ENCODE measurements at places on chromosomes 6 and 20.

DNA sequence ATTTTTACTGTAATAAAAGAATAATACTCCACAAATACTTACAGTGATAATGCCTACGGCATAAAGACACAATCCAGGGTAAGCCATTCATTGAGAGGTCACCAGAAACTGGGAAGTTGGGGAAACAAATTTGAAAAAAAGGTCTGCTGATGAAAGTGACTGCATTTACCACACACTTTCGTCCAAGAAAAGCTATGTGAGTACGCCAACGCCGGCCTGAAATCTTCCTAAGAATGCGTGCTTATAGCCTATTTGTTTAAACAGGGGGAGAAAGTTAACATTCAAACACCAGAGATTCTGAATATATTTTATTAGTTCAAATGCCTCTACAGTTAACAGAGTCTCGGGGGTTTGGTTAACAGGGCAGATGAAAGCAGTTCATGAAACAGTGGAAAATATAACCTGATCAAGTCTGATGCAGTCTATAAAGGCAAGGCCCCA lies 657 bp upstream of the LTV1 start:
- DNase-seq = no peak

DNA sequence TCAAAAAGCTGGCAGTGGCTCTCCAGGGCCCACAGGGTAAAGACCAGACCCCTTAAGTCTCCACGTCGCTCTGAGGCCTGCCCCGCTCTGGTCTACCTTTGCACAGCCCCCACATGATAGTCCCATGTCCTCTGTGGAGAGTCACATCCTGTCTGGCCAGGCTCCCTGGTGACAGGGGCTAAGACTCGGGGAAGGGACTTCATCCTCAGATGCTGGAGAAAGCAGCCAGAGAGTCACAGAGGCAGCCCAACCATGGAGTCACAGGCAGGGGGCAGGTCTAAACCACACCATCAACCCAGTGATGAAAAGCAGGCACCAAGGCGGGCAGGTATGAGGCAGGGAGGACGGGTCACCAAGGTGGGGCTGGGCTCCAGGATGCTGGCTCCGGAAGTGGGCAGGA lies 62.2 kb downstream of the SLC22A23 start:
- no peak for DNase-seq

DNA sequence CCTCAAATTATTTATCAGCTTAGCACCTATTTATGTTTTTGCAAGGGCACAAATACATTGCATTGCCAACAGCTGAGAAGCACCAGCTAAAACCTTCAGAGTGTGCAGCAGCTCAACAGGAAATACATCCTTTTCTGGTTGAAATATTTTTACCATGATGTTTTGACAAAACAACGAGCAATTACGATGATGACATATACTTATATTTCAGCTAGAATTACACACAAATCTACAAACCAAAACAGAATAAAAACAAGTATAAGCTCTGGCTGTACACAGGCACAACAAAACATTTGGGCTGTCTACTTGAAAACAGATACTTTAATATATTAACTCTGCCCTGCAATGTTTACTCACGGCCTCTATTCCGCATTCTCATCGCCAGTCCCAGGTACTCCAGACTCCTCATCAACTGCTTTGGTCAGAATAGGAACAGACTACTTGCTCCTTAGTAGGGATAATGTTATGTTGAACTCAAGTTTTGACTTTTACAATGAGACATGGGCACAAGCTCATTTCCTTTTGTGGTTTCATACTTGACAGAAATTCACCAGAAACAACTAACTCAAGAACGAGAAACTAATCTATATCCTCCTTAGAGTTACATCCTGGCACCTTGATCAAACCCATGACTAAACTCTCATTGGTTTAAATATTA lies 377.6 kb downstream of the ESR1 start:
- no peak for DNase-seq

DNA sequence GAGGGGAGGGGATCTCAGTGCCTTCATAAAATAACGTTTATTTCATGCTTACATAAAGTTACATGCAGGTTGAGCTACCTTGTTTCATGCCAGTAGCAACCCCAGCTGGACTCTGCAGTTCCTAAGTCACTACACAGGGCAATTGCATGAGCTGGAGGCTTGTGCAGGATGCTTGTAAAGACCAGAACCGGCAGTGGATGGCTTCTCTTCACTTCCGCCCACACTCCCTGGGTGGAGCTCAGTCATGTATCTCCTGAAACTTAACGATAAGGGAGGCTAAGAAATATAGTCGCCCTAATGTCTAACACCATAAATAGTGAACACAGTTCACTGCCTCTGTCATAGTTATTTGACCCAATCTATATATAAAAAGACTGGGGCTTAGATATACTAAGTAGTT lies 99.4 kb upstream of the RAB32 start:
- DNase-seq = peak; percentile 8

DNA sequence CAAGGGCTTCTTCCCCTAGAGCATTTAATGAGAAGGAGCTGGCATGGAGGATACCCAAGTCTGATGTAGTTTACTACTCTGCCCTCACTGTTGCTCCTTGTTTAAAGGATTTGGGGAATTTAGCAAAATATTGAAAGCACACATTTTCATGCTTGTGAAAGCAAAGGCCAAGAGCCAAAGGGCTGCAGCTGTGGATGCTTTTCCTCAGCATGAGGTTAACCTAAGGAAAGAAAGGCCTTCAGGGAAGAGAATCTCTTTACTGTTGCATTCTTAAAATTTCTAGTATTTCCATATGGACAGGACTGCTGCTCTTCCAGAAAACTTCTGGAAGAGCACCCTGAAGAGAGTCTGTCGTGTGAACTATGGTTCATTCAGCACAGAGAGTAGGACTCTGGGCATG lies 45.9 kb upstream of the SASH1 start:
- no peak for DNase-seq

- DNase-seq = no peak
Observed at GRCh38 chr20:38157635-38158495, 7.2 kb downstream of the TGM2 start.

- DNase-seq = no peak
Observed at GRCh38 chr6:39852324-39852723, 60.1 kb downstream of the DAAM2 start.

- DNase-seq = no peak
Observed at GRCh38 chr20:50674138-50674825, 17.1 kb downstream of the RIPOR3 start.

GRCh38 chr20:1187605-1188171 lies 2.9 kb upstream of the TMEM74B start:
- no peak for DNase-seq

DNA sequence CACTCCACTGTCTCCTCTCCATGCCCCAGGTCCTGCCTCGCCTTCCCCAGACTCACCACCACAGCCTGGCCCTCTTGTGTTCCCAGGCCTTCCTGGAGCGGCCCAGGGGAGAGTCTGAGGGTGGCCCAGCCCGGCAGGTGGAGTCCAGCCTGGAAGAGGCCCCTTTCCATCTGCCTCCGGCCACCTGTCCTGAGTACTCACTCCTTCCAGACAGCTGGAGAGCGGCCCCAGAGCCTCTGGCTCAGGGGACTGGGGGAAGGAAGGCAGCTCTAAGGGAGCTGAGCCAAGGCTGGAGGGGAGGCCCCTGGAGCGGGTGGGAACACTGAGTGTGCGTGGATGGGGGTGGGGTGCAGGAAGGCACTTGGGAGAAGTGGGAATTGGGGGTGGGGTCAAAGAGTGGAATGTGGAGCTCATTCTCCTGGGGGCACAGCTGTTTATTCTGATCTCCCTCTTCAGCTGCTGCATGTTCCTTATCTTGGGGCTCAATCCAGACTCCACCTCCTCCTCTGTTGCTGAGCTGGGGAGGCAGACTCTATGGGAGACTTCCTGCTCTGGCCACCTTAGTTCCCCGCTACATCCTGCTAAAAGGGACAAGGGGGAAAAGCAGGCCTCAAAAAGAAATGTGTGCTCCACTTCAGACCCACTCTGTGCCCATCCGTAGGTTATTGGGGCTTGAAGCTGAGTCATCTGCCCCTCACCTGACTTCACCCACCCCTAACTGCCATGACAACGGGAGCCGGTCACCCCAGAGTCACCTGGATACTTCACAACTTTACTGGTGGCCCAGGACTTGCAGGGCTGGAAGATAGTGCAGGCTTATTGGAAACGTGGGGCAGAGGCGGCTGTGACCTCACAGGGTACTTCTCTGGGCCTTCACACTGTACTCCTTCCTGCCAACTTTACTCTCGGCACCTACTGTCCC lies 19.5 kb upstream of the TAF8 start:
- peak; percentile 34 for DNase-seq

DNA sequence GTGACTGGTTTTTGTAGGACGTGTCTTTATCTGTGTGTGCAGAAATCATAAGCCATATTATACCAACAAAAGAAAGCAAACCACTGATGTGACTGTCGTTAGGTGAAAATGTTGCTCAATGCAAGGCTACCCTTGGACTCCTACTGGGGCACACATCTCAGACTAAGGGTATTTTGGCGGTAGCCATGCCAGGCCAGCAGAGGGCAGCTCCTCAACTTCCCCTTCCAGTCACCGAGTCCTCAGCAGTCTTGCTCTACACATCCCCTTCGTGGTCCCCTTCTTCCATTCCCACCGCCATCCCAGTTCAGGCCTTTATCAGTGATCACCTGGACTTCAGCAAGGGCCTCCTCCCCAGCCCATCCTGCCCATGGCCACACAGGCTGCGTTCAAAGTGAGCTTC lies 113.7 kb upstream of the GGTLC1 start:
- peak; percentile 56 for DNase-seq

DNA sequence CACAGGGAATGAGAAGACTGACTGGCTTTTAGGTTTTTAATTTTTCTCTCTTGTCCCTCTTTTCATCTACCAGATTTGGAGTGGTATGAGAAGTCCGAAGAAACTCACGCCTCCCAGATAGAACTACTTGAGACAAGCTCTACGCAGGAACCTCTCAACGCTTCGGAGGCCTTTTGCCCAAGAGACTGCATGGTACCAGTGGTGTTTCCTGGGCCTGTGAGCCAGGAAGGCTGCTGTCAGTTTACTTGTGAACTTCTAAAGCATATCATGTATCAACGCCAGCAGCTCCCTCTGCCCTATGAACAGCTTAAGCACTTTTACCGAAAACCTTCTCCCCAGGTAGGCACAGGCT lies 644 bp downstream of the MAD2L1BP start:
- no peak for DNase-seq

- no peak for DNase-seq
Observed at GRCh38 chr6:84897988-84898594, 133.7 kb upstream of the TBX18 start.

DNA sequence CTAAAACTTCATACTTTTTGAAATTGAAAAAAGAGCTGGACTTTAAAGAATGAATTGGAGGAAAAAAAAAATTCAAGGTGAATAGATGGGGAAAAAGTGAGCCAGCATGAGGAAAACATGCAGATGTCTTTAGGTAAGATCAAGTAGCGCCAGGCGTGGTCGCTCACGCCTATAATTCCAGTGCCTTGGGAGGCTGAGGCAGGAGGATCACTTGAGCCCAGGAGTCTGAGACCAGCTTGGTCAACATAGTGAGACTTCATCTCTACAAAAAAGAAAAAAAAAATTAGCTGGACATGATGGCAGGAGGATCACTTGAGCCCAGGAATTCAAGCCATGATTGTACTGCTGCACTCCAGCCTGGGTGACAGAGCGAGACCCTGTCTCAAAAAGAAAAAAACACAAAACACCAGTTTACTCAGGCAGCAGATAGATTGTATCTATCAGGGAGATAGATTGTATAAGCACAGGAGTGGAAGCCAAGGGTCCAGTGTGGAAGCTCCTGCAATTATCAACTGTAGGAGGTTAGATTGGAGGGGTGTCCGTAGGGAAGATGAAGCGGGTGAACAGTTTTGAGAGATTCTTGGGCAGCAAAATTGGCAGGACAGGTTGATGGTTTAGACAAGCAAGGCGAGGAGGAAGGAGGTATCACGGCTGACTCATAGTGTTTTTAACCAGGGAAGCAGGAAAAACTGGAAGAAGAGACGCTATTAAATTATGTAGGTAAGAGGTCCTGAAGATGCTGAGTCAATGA lies 97.6 kb upstream of the ZNF217 start:
- no peak for DNase-seq

GRCh38 chr6:53524455-53524815 lies 20.5 kb downstream of the GCLC start:
- DNase-seq = no peak

DNA sequence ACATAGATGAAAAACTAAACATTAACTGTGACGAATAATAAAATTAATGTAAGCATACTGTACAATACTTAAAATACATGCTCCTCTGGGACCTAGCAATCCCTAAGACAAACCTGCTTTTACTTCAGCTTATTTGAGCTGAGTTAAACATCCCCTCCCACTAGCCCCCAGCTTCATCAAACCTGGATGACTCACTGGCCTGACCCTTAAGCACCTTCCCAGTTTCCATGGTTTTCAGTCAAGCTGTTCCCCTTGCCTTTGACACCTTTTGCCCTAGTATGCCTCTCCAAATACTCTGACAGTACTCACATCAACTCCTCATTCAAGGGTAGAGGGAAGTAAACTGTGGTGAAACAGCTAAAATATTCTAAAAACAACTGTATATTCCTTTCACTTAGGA lies 4.2 kb downstream of the ELOVL4 start:
- no peak for DNase-seq

DNA sequence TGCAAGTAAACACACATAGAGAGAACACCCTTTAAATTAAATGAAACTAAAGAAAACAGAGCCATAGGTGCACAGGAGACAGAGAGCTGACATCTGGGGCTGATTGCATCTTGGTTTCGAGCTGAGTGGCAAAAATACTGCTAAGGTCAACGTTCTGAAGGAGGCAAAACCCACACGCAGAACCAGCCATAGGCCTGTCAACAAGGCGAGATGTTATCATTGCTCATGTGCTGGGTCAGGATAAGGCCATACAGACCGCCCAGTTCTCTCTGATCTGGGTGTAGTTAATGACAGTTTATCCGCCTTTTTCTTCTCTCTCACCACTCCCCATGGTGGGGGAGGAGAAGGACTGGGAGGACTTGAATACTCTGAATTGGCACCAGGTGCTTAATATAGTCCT lies 4.5 kb upstream of the FAM110A start:
- no peak for DNase-seq

All from neural progenitor cell (in vitro differentiated cells).